ENCODE measurements at places on chromosomes 7 and 10.
A peak's percentile ranks its signal among the peaks of the same experiment; 100 is the strongest.

- DNase-seq = no peak
Observed at GRCh38 chr7:157945401-157945800, 608.6 kb downstream of the DNAJB6 start.

GRCh38 chr7:138460176-138460648 lies at the start of gene TRIM24:
TSS of gene TRIM24 (plus strand) at chr7:138460259. CDS start at chr7:138460549, 290 bp downstream.
- peak; percentile 92 for DNase-seq

DNA sequence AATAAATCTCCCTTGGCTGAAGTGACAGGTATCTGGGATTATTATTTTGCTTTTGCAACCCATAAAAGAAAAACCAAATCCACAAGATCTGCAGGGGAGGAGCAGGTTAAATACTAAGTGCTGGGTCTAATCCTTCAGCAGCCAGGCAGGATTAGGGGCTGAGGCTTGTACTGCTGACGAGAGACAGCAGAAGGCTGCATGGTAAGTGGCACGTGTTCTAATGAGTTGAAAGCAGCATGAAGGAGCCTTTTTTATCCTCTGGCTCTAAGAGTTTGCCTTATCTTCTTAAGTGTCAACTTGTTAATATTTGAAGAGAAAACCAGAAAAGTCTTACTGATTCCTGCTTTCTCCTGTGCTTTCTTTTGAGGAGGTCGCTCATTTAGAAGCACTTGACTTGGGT lies 50.0 kb downstream of the LYZL2 start:
- no peak for DNase-seq

- DNase-seq = no peak
Observed at GRCh38 chr7:485188-486081, 34.2 kb downstream of the PDGFA start.

DNA sequence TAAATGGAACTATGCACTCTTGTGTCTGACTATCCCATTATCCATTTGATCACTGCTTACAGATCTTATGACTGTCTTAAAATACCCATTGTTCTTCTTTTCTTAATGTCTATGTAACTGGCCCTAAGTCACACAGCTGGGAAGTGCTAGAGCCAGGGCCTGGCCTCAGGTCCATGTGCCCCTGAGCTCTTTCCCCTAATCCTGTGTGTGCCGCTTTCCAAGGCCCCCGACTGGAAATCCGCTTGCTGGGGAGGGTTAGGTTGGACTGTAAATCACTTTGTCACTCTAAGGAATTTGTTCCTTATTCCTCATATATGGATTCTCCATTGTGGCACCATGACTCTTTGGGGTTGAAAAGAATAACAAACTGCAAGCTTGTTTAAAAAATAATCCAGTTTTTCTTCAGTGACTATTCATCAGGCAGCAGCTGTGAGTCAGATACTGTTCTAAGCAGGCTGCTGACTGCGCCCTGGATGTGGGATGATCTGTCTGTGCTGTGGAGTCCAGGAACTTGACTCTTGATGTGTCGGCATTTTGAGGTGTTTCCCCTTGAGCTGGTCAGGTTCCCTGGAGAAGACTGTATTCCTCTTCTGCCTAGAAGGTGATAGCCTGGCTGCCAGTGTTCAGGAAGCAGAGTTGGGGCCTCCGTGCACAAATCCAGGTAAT lies 236.3 kb downstream of the SDK1 start:
- no peak for DNase-seq

All from C1 segment of cervical spinal cord (tissue), 14 donors.